ENCODE measurements at places on chromosomes 3 and 15. TPM values are rescaled to one million over a fixed set of nuclear protein-coding genes. Genes with fewer than 3 reads are reported as not detected.

DNA sequence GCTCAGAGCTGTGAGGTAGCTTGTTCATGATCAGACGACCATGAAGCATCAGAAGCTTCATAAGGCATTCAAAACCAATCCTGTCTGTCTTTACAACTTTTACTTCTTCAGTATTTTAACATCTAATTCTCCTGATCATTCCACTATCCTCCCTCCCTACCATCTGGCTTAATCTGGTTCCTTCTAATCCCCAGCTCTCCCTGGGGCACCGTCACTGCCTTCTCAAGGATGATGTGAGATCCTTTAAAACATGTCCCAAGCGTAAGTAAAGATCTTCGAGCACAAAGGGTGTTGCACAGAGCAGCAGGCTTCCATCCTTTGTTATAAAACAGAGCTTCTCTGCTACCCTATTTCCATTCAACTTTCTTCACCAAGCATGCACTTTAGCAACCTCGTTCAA is 362.7 kb upstream of the ARRDC4 start:
- H3K27me3 ChIP-seq = no peaks in the 10 kb centered on the region
- H3K4me1 ChIP-seq = no peaks in the 10 kb centered on the region
- no peaks in the 10 kb centered on the region for H3K36me3 ChIP-seq
- H3K27ac ChIP-seq = no peak overlapping the region
- DNase-seq = no peak

- peaks cover 12% of the 10 kb centered on the region for H3K27me3 ChIP-seq
- H3K27ac ChIP-seq = peak overlapping the region; percentile 38
- no peak for DNase-seq
- no peak overlapping the region for H3K4me3 ChIP-seq
These were observed 5.3 kb downstream of the SEMA7A start for GRCh38 chr15:74428442-74428787.

- H3K4me3 ChIP-seq = no peak overlapping the region
- H3K27me3 ChIP-seq = no peaks in the 10 kb centered on the region
- no peak for DNase-seq
- no peak overlapping the region for H3K27ac ChIP-seq
- no peaks in the 10 kb centered on the region for H3K4me1 ChIP-seq
These were observed 80.9 kb downstream of the TMCC1 start for GRCh38 chr3:129812589-129812988.

PRR20G gene
- not detected for total RNA-seq

GRCh38 chr3:113828600-113828999 is 10.0 kb upstream of the GRAMD1C start:
- no peaks in the 10 kb centered on the region for H3K27me3 ChIP-seq
- H3K4me1 ChIP-seq = peaks cover 21% of the 10 kb centered on the region
- no peaks in the 10 kb centered on the region for H3K36me3 ChIP-seq
- no peak overlapping the region for H3K27ac ChIP-seq
